Central memory CD4-positive, alpha-beta T cell (primary cell): ENCODE measurements at places on chromosomes 6 and 20.
A peak's percentile ranks its signal among the peaks of the same experiment; 100 is the strongest.

DNA sequence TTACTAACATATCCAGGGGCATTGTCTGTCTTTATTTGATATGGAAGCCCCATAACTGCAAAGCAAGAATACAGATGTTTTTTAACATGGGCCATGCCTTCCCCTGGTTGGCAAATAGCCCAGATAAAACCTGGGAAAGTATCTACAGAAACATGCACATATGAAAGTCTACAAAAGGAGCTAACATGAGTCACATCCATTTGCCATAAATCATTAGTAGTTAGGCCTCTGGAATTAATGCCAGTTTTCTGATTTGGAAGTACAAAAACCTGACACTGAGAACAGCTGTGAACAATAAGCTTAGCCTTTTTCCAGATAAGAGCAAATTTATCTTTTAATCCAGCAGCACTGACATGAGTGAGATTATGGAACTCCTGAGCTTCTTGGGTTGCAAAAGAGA lies 418.0 kb upstream of the IMPG1 start:
- DNase-seq: no peak

DNA sequence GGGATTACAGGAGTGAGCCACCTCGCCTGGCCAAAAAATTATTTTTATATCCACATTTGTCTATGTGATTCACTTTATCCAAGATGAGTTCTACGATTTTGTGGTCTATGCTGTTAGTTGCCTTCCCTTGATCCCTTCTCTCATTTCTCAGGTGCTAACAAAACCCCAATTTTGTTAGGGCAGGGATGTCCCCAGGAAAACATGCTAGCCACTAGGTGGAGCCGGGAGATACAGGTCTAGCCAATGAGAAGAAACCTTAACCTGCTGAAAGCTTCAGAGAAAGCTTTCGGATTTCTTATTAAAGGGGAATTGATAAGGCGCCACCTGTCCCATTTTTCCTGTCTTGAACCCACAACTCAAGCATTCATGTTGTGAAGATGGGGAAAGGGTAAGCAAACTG lies 167.4 kb upstream of the OLIG3 start:
- no peak for DNase-seq

- DNase-seq: no peak
Observed at GRCh38 chr6:48957781-48958180, 505.3 kb downstream of the MMUT start.

- DNase-seq: no peak
Observed at GRCh38 chr20:59835448-59836395, 97.7 kb downstream of the SYCP2 start.

DNA sequence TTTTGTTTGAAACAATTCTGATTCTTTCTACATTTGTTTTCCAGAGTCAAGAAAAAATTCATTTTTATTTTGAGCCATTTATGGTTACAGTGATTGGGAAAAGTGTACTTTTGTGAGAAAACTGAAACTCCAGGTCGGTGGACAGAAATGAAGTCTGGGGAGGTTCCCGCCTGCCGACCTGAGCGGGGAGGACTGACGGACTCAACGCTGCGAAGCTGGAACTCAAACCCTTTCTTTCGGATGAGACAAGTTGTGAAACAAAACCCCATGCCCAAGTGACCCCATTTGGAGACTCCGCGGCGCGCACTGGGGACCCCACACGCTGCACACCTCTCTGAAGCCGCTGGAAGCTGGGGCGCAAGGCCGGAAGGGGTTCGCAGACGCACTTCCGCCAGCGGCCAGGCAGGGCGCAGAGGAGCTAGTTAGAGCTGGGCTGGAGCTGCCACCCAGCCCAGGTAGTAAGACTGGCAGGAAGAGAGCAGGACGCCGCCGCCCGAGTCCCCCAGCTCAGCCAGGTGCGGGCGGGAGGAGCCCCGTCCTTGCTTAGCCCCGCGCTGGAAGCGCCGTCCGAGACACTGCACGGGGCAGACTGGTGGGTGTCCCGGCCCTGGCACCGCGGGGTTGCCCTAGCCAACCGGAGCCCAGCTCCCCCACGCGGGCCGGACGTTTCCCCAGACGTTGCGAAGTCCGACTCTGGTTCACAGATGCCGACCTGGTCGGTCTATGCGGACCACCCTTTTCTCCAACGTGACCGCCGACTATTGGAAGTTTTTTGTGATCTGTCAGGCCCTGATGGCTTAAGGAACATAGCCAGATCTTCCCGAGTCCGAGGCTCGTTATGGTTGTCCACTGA lies 19.8 kb upstream of the ZSCAN16 start:
- peak; percentile 76 for DNase-seq

DNA sequence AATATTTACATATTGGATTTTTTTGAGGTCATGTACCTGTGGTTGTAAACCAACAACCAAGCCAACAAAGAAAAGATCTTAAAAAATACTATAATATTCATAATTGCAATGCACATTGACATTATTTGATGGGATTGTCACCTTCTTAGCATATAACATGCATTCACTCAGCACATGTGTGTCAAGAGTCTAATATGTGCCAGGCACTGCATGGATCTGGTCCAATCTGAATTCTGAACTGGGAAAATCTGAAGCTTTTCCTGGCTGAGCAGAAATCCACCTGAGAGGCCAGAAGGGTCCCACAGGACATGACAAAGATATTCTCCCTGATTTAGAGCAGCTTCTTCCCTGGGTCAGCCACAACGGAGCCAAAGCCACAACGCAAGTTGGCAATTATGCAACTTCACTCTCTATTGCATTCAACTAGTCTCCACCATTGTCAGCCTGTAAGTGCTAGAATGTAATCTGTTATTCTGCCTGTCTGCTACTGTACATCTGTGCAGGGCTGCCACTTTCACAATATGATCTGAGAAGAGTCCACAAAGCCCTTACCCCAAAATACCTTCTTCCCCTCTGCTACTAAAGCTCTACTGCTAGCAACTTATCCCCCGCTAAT lies 17.0 kb upstream of the DDO start:
- DNase-seq: no peak

- DNase-seq: no peak
Observed at GRCh38 chr6:139126931-139127330, 7.9 kb upstream of the HECA start.
